ENCODE measurements at places on chromosomes 12 and 14.

DNA sequence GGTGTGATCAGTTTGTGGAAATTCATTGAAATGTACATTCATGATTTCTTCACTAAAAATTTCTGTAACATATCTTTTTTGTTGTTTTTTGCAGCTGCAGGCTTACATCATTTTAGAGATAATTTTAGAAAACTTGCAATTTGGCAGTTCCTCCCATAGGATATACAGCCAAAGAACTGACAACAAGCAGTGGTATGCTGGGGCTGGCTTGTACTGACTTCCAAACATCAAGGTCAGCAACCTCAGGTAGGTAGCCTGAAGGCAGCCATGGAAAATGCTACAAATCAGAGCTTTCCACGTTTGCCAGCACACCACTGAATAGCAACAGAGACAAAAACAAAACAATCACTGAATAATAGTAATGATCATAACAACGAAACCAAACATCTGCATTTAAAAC, 21.2 kb downstream of the TRIM9 start:
- DNase-seq: no peak

DNA sequence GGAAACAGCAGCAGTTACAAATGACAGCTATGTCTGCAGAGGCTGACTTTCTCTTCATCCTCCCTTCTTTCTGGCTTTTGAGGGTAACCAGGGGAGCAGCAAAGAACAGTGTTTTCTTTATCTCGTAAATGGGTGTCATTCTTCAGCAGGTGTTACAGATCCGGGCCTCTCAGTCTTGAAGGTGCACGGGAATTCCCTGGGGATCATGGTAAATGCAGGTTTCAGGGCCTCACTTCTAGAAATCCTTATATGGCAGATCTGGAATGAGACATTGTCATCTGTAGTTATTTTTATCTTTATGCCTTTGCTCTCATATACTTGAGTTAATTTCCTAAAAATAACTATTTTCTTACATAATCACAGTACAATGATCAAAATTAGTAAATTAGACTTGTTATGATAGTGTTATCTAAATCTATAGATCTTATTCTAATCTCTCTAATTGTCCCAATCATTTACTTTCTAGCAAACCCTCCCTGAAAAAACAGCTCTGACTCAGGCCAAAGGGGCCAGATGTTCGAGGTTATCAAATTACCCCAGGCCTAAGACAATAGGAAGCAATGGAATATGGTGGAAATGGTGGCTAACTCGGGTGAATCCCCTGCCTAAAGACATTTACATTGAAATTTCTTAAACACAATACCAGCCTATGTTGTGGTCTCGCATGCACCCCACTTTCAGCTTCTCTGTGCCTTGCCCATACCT, 145.0 kb downstream of the CAND1 start:
- DNase-seq: no peak

DNA sequence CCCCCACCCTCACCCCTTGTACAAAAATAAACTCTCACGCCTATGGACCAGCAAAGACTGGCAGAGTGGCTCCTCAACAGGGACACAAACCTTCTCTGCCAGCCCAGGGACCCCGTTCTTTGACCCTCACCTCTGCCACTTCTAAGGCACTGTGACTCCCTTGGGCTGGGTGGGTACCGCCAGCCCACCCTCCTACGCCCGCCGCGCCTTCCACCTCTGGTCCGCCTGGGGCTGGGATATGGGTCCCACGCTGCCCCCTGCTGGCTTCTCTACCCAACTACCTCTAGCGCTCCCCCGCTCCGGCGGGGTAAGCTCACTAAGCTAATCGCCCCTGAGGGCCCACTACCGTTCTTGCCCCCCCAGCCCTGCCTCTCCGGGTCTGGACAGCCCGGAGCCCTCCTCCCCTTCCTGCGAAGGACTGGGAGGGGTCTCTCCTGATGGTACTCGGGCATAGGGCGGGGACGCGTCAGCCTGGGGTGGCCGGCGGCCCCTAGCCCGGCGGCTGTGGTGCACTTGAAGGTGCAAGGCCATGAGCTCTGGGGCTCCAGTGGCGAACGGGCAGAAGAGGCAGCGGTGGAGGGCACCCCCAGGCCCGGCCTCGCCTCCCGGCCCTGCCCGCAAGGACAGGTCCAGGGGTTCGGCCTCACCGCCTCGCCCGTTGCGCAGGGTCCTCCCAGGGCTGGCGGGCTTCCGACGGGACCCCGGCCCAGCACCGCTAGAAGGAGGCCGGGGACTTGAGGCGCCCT, 8.1 kb downstream of the ZNF219 start:
- peak; percentile 29 for DNase-seq

- DNase-seq: peak; percentile 62
Measured at GRCh38 chr12:109981311-109981710, 14.9 kb downstream of the GIT2 start.
